G401 (cell line): ENCODE measurements at places on chromosomes 4 and X. TPM values are rescaled to one million over a fixed set of nuclear protein-coding genes. Genes with fewer than 3 reads are reported as not detected.

The SLC2A9 gene
- total RNA-seq: not detected in 2 replicates

The SYTL5 gene
- total RNA-seq: not detected in 2 replicates

The CT45A1 gene
- total RNA-seq: not detected in 2 replicates

The ZMYM3 gene
- total RNA-seq: 20.9 and 30.0 TPM in 2 replicates

The MRPL1 gene
- total RNA-seq: 42.8 and 51.7 TPM in 2 replicates

The PHKA1 gene
- total RNA-seq: 10.0 and 13.1 TPM in 2 replicates

The FAM241A gene
- 0.12 and 0.37 TPM in 2 replicates for total RNA-seq

The RAI2 gene
- not detected in 2 replicates for total RNA-seq

The PABPC1L2A gene
- total RNA-seq: not detected in 2 replicates

The MAOB gene
- total RNA-seq: not detected in 2 replicates

The CPZ gene
- not detected in 2 replicates for total RNA-seq

The USP26 gene
- total RNA-seq: 9.0 and 13.5 TPM in 2 replicates

The RRH gene
- not detected in 2 replicates for total RNA-seq

The CCNG2 gene
- 16.3 and 20.2 TPM in 2 replicates for total RNA-seq

The AADAT gene
- 3.8 and 4.7 TPM in 2 replicates for total RNA-seq

The JAKMIP1 gene
- not detected in 2 replicates for total RNA-seq

The NBDY gene
- total RNA-seq: 7.1 and 9.1 TPM in 2 replicates

The ARHGEF6 gene
- 0.10 TPM in 1 of 2 replicates, not detected in the other for total RNA-seq

The STOX2 gene
- total RNA-seq: 0.06 TPM in 1 of 2 replicates, not detected in the other

The DUSP21 gene
- total RNA-seq: not detected in 2 replicates

The IL13RA1 gene
- total RNA-seq: 25.0 and 29.7 TPM in 2 replicates

The PAGE1 gene
- not detected in 2 replicates for total RNA-seq

The RS1 gene
- total RNA-seq: not detected in 2 replicates

The EVC gene
- 10.2 and 21.0 TPM in 2 replicates for total RNA-seq

The ZNF718 gene
- total RNA-seq: 8.3 and 9.8 TPM in 2 replicates

The PRR32 gene
- total RNA-seq: not detected in 2 replicates

The TXK gene
- not detected in 2 replicates for total RNA-seq

The FAAH2 gene
- not detected in 2 replicates for total RNA-seq

The PRSS12 gene
- not detected in 2 replicates for total RNA-seq

The CXCR3 gene
- not detected in 2 replicates for total RNA-seq

The GPR173 gene
- total RNA-seq: not detected in 2 replicates

The ODAPH gene
- total RNA-seq: not detected in 2 replicates

The KLB gene
- not detected in 2 replicates for total RNA-seq

The FOXR2 gene
- not detected in 2 replicates for total RNA-seq

The STK32B gene
- total RNA-seq: 0.06 and 1.9 TPM in 2 replicates

The UGT2B17 gene
- not detected in 2 replicates for total RNA-seq

The CCDC149 gene
- total RNA-seq: not detected in 2 replicates

The TCEAL7 gene
- 0.71 TPM in 1 of 2 replicates, not detected in the other for total RNA-seq

The OTUD6A gene
- total RNA-seq: not detected in 2 replicates

The ABCG2 gene
- 310 and 332 TPM in 2 replicates for total RNA-seq
